Left ventricle myocardium inferior (tissue), 1 donor: ENCODE measurements at places on chromosomes 4 and X. TPM values are rescaled to one million over a fixed set of nuclear protein-coding genes. Genes with fewer than 3 reads are reported as not detected.

Gene SLC4A4
- 29.8 TPM for total RNA-seq

DNA sequence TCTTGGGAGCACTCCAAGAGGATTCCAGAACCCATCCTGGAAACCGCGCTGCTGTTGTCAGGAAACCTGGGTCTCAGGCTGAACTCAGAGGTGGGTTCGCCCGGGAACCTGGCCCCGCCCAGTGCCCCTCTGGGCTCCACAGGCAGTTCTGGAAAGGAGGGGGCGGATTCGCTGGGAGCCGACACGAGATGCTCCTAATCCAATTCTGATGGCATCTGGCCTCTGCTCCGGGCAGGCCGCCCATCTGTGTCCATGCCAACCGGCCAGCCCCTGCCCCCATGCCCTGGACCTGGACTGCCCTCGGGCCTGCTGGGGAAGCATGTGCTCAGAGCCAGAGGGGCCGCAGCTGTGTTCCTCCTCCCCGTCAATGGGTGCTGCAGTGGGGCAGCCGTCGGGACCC, 21.0 kb downstream of the ATP2B3 start:
- DNase-seq = no peak
- no peaks in the 10 kb centered on the region for H3K4me1 ChIP-seq
- H3K4me3 ChIP-seq = no peak overlapping the region
- H3K27ac ChIP-seq = no peak overlapping the region

Gene ZRSR2
- total RNA-seq = 7.8 TPM

DNA sequence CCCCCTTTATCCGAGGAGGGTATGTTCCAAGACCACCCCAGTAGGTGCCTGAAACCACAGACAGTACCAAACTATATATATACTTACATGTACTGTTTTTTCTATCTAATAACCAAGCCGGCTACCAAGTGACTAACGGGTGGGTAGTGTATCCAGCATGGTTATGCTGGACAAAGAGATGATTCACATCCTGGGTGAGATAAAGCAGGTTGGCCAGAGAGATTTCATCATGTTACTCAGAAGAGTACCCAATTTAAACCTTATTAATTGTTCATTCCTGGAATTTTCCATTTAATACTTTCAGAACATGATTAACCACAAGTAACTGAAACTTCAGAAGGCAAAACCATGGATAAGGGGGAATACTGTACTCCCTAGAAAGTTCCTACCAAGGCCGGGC, 46.5 kb downstream of the RFC1 start:
- H3K36me3 ChIP-seq = peaks cover 48% of the 10 kb centered on the region
- no peak overlapping the region for H3K27ac ChIP-seq
- H3K4me3 ChIP-seq = no peak overlapping the region
- no peaks in the 10 kb centered on the region for H3K4me1 ChIP-seq
- no peaks in the 10 kb centered on the region for H3K27me3 ChIP-seq
- DNase-seq = no peak

GRCh38 chr4:159983082-159983481, 880.2 kb downstream of the RAPGEF2 start:
- DNase-seq = no peak
- H3K4me1 ChIP-seq = no peaks in the 10 kb centered on the region
- no peaks in the 10 kb centered on the region for H3K36me3 ChIP-seq
- H3K27ac ChIP-seq = no peak overlapping the region
- H3K27me3 ChIP-seq = no peaks in the 10 kb centered on the region

DNA sequence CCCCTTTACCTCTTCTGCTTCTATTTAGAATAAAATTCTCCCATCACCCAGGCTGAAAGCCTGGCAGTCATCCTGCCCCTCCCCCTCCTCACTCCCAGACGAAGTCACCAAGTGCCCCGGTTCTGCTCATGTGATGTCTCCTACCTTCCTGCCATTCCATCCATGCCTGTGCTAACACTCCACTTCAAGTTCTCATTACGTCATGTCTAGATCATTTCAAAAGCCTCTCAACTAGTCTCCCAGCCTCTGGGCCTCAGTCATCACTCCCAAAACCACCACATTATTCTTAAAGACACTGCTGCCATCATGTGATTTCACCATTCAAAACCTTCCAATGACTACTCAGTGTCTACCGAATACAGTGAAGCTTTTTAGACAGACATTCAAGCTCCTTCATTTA, 17.2 kb upstream of the HOPX start:
- H3K27me3 ChIP-seq = no peaks in the 10 kb centered on the region
- H3K36me3 ChIP-seq = no peaks in the 10 kb centered on the region
- no peak overlapping the region for H3K4me3 ChIP-seq
- H3K4me1 ChIP-seq = peaks cover 20% of the 10 kb centered on the region

DNA sequence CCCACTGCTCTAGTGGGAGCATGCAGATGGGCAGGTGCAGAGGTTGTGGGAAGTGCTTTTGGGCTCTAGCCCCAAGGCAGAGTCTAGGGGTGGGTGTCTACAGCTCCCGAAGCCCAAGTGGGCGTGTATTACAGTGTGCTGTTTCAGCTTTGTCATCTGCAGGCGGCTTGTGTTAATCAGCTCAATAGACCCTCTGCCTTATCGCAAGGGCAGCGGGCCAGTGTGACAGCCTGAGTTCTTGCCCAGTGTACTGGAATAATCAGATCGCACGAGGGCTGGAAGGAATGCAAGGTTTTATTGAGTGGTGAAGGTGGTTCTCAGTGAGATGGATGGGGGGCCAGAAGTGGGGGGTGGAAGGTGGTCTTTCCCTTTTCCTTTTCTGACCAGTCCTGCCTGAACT, 529.4 kb upstream of the AMOT start:
- no peaks in the 10 kb centered on the region for H3K4me1 ChIP-seq
- DNase-seq = no peak
- no peaks in the 10 kb centered on the region for H3K36me3 ChIP-seq
- H3K4me3 ChIP-seq = no peak overlapping the region

Gene ABCB7
- 37.2 TPM for total RNA-seq

Gene SYP
- total RNA-seq = 1.6 TPM

GRCh38 chr4:64538219-64538618, 129.0 kb upstream of the TECRL start:
- peak overlapping the region; percentile 45 for H3K27ac ChIP-seq
- no peaks in the 10 kb centered on the region for H3K36me3 ChIP-seq
- H3K27me3 ChIP-seq = no peaks in the 10 kb centered on the region
- no peak overlapping the region for H3K4me3 ChIP-seq
- DNase-seq = no peak

DNA sequence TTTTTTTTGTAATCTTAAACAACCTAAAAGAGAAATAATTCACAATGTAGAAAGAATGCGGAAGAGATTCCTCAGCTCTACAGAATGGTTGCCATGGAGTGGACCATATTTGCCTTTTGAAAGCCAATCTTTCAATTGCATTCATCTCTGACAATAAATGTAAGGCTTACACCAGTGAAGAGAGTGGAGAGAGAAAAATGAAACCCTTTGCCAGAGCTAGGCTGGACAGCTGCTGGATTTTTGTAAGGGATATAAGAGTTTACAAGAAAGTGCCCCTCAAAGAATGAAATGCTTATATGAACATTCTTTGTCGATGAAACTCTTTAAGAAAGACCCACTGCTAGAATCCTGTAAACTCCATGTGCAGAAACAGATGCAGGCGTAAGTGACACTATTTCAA, 66.0 kb upstream of the FAT1 start:
- no peak overlapping the region for H3K27ac ChIP-seq
- no peak for DNase-seq
- no peaks in the 10 kb centered on the region for H3K27me3 ChIP-seq
- no peak overlapping the region for H3K4me3 ChIP-seq
- no peaks in the 10 kb centered on the region for H3K36me3 ChIP-seq

Gene HSFX4
- not detected for total RNA-seq

GRCh38 chrX:40068048-40068447, 29.7 kb downstream of the BCOR start:
- H3K4me3 ChIP-seq = no peak overlapping the region
- H3K27me3 ChIP-seq = no peaks in the 10 kb centered on the region
- no peak overlapping the region for H3K27ac ChIP-seq
- no peak for DNase-seq

- peaks cover 65% of the 10 kb centered on the region for H3K4me1 ChIP-seq
- H3K36me3 ChIP-seq = no peaks in the 10 kb centered on the region
Measured at GRCh38 chr4:85828027-85828890, 353.3 kb downstream of the ARHGAP24 start.

GRCh38 chr4:130698251-130698650, 1602.3 kb downstream of the C4orf33 start:
- H3K27me3 ChIP-seq = no peaks in the 10 kb centered on the region
- no peaks in the 10 kb centered on the region for H3K36me3 ChIP-seq
- no peak for DNase-seq
- H3K4me1 ChIP-seq = no peaks in the 10 kb centered on the region

DNA sequence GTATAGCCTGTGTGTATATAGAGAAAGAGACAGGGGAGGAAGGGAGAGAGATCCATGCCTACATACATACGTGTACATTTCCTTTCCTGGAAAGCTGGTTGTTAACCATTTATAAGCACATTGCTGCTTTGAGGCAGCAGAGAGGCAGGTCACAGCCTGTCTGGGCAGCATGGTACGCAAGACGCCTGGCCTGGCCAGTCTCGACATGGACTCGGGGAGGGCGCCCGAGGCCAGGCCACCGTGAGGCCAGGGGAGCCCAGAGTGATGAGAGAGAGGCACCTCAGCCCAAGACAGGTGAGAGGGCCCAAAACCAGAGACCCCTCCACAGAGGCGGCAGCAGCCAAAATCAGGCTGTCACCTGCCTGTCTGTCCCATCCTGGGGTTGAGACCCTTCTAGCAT, 3.9 kb downstream of the TREX2 start:
- DNase-seq = no peak
- H3K27me3 ChIP-seq = no peaks in the 10 kb centered on the region
- no peak overlapping the region for H3K4me3 ChIP-seq
- no peaks in the 10 kb centered on the region for H3K4me1 ChIP-seq

DNA sequence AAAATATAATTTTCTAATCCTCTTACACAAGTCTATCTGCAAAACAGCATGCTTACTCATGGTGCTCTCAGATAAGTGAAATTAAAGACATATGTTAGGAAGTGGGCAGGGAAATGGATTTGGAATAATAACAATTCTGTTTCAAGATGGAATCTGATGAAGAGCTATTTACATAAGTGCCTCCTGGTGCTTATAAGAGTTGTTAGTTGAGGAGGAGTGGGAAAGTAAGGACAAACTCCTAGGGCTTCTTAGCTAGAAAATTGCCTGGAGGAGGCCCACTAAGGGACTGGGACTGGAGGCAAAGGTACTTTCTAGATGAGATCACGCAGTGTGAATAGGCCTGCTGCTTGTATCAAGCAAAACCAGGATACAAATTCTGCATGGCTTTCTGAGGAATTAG, 939.8 kb downstream of the GLUD2 start:
- no peak overlapping the region for H3K4me3 ChIP-seq
- no peaks in the 10 kb centered on the region for H3K4me1 ChIP-seq
- no peaks in the 10 kb centered on the region for H3K27me3 ChIP-seq
- H3K36me3 ChIP-seq = no peaks in the 10 kb centered on the region
- H3K27ac ChIP-seq = no peak overlapping the region

GRCh38 chr4:133146574-133147241, 2.4 kb upstream of the PCDH10 start:
- peaks cover 84% of the 10 kb centered on the region for H3K27me3 ChIP-seq
- no peak overlapping the region for H3K27ac ChIP-seq
- peak overlapping the region; percentile 62 for H3K4me3 ChIP-seq
- no peaks in the 10 kb centered on the region for H3K36me3 ChIP-seq

DNA sequence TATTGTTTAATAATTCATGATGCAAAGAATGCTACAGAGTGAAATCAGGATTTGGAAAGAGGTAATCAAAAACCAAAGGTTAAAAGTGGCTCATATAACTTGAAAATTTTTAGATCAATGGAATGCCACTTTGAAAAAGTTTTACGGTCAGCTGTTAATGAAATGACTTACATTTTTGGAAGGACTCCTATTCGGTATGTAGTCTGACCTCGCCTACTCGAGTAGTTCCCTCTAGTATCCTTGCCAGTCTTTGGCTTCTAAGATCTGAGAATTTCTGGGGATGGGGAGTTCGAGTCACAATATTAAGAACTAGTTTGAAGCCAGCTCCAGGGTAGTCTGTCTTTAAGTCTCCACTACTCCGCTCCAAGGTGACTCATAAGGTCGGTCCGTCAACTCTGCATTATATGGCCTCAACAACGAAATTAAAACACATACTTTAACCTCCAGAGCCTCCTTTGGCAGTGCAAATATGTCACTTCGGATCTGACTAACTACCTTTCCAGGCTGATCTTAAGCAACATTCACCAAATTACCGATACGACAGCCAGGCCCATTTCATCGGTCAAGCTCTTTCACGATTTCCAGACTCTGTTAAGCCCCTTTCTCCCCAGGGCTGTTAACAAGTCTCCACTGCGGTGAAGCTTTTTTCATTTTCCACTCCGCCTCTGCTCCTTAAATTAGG, 733 bp upstream of the NAA15 start:
- H3K27ac ChIP-seq = peak overlapping the region; percentile 97
- peak overlapping the region; percentile 82 for H3K4me3 ChIP-seq
- no peak for DNase-seq
- no peaks in the 10 kb centered on the region for H3K36me3 ChIP-seq

- H3K27ac ChIP-seq = no peak overlapping the region
- H3K4me3 ChIP-seq = no peak overlapping the region
- no peaks in the 10 kb centered on the region for H3K36me3 ChIP-seq
- DNase-seq = no peak
- no peaks in the 10 kb centered on the region for H3K4me1 ChIP-seq
Measured at GRCh38 chr4:158411269-158411668, 110.4 kb upstream of the RXFP1 start.

DNA sequence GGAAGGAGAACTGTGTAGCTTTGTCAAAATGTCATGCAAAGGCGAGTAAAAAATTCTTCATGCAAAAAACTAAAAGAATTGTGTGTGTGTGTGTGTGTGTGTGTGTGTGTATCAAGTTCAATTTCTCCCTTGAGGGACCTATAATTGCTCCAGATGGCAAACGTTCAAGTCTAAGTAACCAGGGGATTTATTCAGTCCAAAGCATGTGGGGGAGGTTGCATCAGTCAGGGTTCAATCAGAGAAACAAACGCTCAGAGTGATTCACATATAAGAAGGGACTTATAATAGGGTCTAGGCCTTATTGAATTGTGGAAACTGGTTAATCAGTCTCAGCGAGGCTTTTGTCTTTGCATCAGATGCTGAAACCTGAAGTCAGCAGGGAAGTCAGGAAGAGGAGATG, 5.0 kb downstream of the DCAF8L1 start:
- no peaks in the 10 kb centered on the region for H3K36me3 ChIP-seq
- H3K4me1 ChIP-seq = no peaks in the 10 kb centered on the region
- no peaks in the 10 kb centered on the region for H3K27me3 ChIP-seq
- H3K27ac ChIP-seq = no peak overlapping the region
- no peak overlapping the region for H3K4me3 ChIP-seq

DNA sequence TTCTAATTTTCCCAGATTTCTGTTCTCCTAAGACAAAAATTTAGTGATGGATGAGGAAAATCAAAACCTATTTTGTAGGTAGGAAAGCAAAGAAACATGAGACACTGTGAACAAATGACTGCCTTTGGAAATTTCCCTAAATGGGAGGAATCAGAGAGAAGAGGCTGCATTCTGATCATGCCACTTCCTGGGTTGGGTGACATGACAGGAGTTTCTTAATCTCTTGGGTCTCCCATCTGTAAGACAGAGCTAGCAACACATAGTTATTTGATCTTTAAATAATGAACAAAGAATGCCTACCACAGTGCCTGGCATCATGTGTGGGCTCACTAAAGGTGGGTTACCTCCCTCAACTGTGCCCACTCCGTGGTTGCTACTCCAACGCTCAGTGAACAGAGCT, 57.1 kb downstream of the CCDC149 start:
- peaks cover 28% of the 10 kb centered on the region for H3K4me1 ChIP-seq
- no peak overlapping the region for H3K4me3 ChIP-seq
- no peaks in the 10 kb centered on the region for H3K27me3 ChIP-seq
- H3K27ac ChIP-seq = no peak overlapping the region
- DNase-seq = no peak

- no peak overlapping the region for H3K4me3 ChIP-seq
- H3K27me3 ChIP-seq = no peaks in the 10 kb centered on the region
- no peak for DNase-seq
- peaks cover 71% of the 10 kb centered on the region for H3K4me1 ChIP-seq
- H3K36me3 ChIP-seq = no peaks in the 10 kb centered on the region
- H3K27ac ChIP-seq = no peak overlapping the region
Measured at GRCh38 chr4:48727666-48728459, 52.2 kb downstream of the FRYL start.
